ENCODE measurements at places on chromosomes 12 and 14.

DNA sequence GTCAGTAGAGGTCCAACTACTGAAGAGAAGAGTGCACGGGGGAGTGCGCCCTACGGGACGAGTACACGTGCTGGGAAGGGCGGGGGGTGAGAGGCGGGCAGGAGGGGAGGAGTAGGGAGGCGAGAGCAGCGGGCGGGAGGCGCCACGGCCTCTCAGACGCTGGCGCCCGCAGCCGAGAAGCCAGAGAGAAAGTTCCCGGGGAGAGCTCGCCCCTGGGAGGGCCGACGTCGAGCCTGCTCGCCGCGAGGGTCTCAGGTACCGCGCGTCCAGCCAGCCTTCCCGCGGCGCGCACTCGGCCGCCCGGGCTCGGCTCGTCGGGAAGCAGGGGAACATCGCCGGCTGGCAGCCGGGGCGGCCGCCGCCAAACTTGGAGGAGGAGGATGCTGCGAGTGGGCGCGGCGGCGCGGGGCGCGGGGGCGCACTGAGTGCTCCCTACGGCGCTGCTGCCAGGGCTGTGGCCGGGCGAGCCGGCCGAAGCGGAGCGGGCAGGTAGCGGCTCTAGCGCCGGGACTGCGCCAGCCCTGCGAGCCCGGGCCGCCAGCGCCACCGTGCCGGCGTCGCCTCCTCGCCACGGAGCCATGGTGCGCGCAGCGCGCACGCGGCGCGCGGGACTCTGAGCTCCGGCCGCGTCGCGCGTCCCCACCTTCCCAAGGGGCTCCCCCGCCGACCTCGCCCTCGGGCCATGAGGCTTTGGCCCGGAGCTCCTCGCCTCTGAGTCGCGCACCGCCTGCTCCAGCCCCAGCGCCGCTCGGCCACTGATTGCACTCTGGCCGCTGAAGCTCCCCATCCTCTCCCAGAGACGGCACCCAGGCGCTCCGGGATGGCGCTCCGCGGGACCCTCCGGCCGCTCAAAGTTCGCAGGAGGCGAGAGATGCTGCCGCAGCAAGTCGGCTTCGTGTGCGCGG, at the start of gene SLC24A4:
TSS of gene SLC24A4 (plus strand) at position 155 of the 905 bp plus-strand sequence. CDS start at position 821, 666 bp downstream.
- DNase-seq: no peak

DNA sequence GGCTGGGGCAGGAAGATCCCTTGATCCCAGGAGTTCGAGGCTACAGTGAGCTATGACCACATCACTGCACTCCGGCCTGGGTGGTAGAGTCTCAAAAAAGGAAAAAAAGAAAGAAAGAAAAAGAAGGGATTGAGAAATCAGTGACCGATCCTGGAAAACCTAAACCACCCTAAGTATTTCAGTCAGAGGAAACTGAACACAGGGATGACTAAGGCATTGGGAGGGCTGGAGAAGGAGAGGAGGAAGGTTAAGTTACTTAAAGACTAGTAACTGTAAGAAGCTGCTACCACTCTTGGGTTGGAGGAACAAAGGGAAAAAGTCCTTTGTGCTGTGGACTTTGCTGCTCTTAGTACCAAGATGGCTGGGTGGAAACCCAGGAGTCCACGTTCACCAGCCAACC, 10.6 kb downstream of the HHIPL1 start:
- no peak for DNase-seq

DNA sequence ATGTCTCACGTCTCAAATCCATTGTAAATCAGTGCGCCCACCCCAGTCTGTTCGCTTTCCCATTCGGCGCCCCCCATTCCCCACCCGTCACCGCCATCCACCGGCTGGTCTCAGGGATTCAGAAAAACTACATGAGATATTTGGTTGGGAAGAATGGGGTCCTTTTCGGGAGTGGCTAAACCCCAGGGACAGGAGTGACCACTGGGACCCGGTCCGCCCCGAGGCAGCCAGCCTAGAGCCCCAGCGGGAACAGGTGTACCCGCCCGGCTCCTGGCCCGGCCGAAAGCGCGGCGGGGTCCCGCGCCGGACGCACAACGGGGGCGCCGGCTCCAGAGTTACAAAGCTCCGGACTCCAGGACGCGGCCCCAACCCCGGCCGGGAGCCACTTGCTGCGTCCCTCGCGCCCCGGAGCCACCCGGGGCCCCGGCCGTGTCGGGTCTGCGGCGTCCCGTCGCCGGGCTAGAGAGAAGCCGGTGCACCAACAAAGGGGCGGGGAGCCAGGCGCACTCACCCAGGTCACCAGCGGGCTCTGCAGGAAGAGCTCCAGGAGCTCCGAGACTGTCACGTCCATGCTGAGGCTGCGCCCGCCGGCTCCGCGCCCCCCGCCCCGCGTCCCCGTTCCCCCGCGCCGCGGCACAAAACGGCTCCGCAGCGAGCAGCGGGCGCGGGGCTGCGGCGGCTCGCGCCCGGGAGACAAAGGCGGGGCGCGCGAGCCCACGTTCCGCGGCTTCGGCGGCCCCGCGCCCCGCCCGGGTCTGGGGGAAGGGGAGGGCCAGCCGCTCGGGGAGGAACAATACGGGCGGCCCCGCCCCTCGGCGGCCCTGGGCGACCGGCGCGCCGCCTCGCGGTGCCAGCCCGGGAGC, at the start of gene CCDC88C:
TSS of gene CCDC88C (minus strand) at position 701 of the 863 bp plus-strand sequence. CDS start at position 571, 130 bp downstream.
- no peak for DNase-seq

DNA sequence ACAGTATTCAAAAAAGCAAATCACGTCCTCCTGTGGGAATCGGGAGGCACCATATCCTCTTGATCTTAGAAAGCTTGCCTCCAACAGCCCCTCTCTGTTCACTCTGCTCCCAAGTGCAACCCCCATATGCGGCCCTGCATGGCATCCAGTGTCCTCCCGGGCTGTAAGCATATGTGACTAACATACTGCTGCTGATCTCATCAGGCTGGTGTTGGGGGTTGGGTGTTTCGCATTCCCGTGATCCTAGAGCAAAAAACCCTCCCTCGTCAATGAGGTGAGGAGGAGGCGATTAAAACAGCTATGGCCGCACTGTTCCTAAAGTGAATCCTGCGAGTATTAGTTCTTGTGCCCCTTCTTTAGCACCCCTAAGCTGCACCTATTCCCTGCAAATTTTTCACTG, 28.1 kb upstream of the PPM1A start:
- DNase-seq: no peak

DNA sequence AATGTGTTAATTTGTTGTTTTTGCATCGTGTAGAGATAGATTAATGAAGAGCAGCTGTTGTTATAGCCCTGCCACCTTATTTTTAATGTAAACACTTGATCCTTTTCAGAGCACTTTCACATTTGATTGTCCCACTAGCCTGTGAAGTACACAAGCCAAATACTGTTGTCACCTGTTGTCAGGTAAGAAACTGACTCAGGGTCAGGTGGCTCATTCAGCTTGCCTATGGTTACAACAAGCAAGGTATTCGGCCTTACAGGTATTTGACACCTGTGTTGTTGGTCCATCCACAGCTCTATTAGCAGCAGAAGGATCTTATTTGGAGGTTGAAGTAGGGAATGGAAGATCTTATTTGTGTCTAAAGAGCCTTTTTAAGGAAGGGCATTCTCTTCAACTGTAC, 108.9 kb downstream of the GPR135 start:
- no peak for DNase-seq

DNA sequence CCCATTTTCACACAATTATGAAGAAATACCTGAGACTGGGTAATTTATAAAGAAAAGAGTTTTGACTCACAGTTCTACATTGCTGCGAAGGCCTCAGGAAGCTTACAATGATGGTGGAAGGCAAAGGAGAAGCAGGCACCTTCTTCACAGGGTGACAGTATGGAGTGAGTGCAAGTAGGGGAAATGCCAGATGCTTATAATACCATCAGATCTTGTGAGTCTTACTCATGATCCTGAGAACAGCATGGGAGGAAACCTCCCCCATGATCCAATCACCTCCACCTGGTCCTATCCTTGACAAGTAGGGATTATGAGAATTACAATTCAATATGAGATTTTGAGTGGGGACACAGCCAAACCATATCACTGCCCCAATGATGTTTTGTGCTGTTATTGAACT, 189.3 kb upstream of the CRY1 start:
- DNase-seq: no peak

DNA sequence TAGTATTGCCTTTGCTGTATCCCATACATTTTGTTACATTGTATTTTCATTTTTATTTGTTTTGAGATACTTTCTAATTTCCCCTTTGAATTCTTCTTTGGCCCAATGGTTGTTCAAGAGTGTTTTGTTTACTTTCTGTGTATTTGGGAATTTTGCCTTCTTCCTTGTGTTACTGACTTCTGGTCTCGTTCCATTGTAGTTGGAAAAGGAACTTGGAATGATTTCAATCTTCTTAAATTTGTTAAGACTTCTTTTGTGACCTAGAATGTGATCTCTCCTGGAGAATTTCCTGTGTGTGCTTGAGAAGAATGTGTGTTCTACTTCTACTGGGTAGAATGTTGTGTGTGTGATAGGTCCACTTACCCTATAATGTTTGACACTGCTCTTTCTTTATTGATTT, 304.4 kb upstream of the RTL1 start:
- no peak for DNase-seq

DNA sequence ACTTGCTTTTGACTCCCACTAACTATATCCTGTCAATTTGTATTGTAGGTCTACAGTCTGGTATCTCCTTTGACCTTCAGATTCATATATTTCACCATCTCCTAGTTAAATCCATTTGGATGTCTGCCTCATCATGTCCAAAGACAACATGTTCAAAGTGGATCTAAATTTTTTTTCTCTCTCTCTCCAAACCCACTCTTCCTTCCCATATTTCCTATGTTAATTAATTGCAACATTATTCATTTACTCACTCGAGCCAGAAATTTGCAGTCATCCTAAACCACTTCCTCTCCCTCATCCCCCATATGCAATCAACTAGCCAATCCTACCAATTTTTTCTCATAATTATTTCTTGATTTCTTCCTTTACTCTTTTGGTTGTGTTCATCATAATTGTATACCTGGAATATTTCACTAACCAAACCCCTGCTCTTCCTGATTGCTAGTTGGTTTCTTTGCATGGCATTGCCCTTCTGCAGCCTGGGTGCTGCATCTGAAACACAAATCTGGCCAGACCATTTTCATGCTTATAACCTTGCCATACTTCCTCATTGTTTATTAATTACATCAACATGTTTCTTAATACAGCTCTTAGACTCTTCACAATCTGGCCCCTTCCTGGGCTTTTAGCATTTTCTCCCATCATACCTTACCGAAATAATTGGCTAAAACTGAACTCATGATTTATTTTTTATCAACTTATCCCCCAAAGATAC, 442.2 kb downstream of the ADAMTS20 start:
- DNase-seq: no peak

DNA sequence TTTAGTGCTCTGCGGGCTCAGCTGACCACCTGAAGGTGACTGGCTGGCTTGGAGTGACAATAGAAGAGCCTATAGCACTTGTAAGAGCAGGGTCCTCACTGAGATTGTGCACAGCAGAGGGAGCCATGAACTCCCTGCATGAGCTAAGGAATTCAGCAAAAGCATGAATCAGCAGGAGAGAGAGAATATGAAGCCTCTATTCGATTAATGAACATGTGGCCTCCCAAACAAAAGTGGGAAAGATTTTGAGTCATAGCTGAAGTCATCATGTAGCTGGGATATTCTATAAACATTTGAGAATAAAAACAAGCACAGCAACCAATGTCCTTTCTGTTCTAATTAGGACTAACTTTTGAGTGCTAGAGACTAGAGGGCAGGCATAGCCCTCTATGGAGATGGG, 626.6 kb downstream of the DIO2 start:
- DNase-seq: no peak

- peak; percentile 21 for DNase-seq
Observed at GRCh38 chr12:95473231-95473883, 595 bp upstream of the METAP2 start.

GRCh38 chr14:90062822-90063539, 1.2 kb downstream of the KCNK13 start:
- DNase-seq: no peak

DNA sequence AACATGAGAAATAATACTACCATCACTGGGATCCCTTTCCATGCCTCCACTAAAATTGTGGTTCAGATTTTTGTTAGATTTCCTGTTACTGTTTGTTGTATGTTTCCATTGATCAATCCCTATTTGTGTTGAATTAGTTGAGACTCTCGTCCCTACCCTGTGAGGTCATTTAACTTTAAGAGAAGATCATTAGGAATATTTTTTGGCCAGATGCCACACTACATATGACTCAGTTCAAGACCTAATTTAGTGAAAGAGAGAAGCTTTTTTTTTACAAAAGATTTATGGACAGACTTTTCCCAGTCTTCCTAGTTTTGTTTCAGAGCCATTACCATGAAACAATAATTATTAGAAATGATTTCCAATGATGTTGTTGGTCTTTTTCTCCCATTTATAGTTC, 35.5 kb downstream of the CPSF6 start:
- no peak for DNase-seq

GRCh38 chr12:53324113-53324778, 2.8 kb upstream of the AAAS start:
- DNase-seq: no peak

- DNase-seq: no peak
Observed at GRCh38 chr12:102618197-102618877, 138.0 kb upstream of the IGF1 start.

GRCh38 chr12:132899033-132899432, 11.6 kb upstream of the CHFR start:
- DNase-seq: no peak

DNA sequence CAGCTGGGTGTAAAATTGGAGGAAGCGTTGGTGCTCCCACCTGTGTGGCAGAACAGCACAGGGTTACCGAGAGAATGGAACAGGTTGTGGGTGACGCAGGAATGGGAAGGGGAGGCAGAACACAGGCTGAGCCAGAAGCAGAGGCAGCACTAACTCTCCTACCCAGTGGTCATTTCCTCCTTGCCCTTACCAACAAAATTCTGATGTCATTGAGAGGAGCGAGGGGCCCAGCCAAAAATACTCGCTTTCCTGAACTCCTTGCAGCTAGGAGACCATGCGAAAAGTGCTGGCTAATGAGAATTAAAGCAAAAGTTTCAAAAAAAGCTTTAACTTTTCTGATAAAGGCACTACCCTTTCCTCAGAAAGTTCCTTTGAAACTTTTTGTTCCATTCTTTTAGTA, 54.4 kb upstream of the HMGA2 start:
- DNase-seq: no peak

GRCh38 chr14:68783408-68784225, 9.2 kb downstream of the ZFP36L1 start:
- no peak for DNase-seq

DNA sequence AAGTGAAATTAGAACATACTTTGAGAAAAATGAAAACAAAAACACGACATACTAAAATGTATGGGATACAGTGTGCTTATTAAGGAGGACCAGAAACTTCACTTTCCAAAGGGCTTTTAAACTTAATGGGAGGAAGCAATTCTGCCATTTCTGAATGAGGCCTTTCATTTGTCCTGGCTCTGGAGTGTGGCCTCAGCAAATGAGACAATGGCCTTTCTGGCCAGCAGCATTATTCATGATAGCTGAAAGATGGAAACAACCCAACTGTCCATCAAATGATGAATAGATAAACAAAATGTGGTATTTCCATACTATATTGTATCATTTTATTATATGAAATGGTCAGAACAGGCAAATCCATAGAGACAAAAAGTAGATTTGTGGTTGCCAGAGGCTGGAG, 338.6 kb downstream of the CEP128 start:
- no peak for DNase-seq
